Lung (tissue), 17 donors: ENCODE measurements at places on chromosomes 6 and 20. TPM values are rescaled to one million over a fixed set of nuclear protein-coding genes. Genes with fewer than 3 reads are reported as not detected.

Gene UNC5CL
- total RNA-seq, result 1.6 TPM

Gene SMLR1
- total RNA-seq, result not detected

Gene FKBP1C
- 0.15 TPM for total RNA-seq

- H3K4me1 ChIP-seq, result no peaks in the 10 kb centered on the region
- no peak overlapping the region for H3K4me3 ChIP-seq
- no peaks in the 10 kb centered on the region for H3K36me3 ChIP-seq
- DNase-seq, result no peak
- H3K27me3 ChIP-seq, result no peaks in the 10 kb centered on the region
Observed at GRCh38 chr6:60991427-60992028, 1294.5 kb downstream of the KHDRBS2 start.

- H3K27me3 ChIP-seq, result peaks cover 4% of the 10 kb centered on the region
- H3K27ac ChIP-seq, result no peak overlapping the region
- H3K36me3 ChIP-seq, result peaks cover 3% of the 10 kb centered on the region
- H3K4me3 ChIP-seq, result peak overlapping the region; percentile 6
- DNase-seq, result peak; percentile 18
- peaks cover 28% of the 10 kb centered on the region for H3K4me1 ChIP-seq
Observed at GRCh38 chr6:136920671-136921380, 1.3 kb upstream of the SLC35D3 start.

- peak within 1 kb of the TSS; percentile 97 for H3K4me3 ChIP-seq
- H3K4me1 ChIP-seq, result no peaks in the 10 kb centered on the region
- no peaks in the 10 kb centered on the region for H3K27me3 ChIP-seq
- peak; percentile 95 for DNase-seq
Observed at GRCh38 chr6:138987643-138988468, at the start of gene REPS1. Gene REPS1, minus strand, starts transcription at chr6:138988253. Its CDS starts 571 bp downstream, at chr6:138987682.

DNA sequence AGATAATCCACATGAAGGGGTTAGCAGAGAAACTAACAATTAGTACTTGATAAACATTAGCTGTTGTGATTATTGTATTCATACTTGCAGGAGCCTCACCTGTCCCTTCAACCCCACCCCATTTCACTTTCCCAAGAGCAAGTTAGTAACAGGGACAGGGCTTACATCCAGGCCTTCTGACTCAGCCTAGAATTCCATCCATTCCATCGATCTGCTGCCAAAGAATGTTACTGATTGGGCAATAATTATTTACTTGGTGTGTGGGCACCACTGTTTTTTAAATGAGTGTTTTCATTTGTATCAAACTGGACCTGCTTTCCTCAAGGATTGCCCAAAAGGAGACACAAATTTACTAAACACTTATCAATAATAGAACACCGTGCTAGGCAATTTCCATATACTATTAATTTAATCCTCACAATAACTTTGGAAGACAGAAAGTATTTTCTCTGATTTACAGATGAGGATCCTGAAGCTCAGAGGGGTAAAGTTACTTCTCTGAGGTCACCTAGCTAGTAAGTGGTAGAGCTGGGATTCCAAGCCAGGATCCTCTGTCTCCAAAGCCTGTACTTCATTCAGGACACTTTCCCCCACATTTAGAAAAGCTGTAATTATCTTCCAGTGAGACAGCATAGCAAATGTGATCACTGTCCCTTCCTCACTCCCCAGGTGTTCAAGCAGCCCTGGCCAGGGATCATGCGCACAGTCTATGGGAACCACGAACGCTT lies 32.8 kb downstream of the GSS start:
- peak; percentile 62 for DNase-seq
- H3K27me3 ChIP-seq, result no peaks in the 10 kb centered on the region
- peaks cover 8% of the 10 kb centered on the region for H3K36me3 ChIP-seq
- H3K27ac ChIP-seq, result peak overlapping the region; percentile 76

GRCh38 chr6:39850736-39851297 lies 58.6 kb downstream of the DAAM2 start:
- H3K36me3 ChIP-seq, result no peaks in the 10 kb centered on the region
- H3K27ac ChIP-seq, result no peak overlapping the region
- no peaks in the 10 kb centered on the region for H3K27me3 ChIP-seq
- H3K4me1 ChIP-seq, result peaks cover 20% of the 10 kb centered on the region

- no peak for DNase-seq
- no peaks in the 10 kb centered on the region for H3K27me3 ChIP-seq
- no peak overlapping the region for H3K4me3 ChIP-seq
- H3K4me1 ChIP-seq, result peaks cover 39% of the 10 kb centered on the region
- no peaks in the 10 kb centered on the region for H3K36me3 ChIP-seq
- no peak overlapping the region for H3K27ac ChIP-seq
Observed at GRCh38 chr6:149056777-149057463, 260.6 kb upstream of the TAB2 start.

GRCh38 chr6:119891644-119892043 lies 542.1 kb upstream of the MAN1A1 start:
- H3K4me1 ChIP-seq, result no peaks in the 10 kb centered on the region
- no peaks in the 10 kb centered on the region for H3K36me3 ChIP-seq
- H3K27ac ChIP-seq, result no peak overlapping the region
- no peaks in the 10 kb centered on the region for H3K27me3 ChIP-seq

DNA sequence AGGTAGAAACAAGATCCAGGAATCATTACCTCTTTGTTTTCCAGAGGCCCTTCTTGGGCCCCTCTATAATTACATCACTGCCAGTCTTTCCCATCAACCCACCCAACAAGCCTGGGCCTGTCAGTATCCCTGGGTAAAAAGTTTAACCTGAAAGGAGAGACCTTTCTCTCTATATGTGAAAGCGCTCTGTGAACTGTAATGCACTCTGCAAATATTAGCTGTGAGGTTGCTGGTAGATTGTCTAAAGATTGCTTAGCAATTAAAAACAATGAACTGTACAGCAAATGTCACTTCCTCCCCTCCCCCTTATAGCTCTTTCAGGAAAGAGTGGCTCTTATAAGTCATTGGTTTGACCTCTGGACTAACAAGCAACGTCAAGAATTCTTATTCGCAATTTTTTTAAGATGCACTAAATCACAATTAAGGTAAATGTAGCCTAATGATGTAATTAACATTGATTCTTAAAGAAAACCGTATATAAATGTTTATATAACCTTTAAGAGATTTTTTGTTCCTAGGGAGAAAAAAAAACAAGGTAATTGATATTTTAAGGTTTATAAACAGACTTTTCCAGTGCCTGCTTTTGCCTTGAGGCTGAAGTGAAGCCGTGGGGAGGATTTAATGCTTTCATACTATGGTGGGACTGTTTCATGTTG lies 18.4 kb downstream of the ECT2L start:
- H3K27ac ChIP-seq, result no peak overlapping the region
- peaks cover 7% of the 10 kb centered on the region for H3K4me1 ChIP-seq
- no peak overlapping the region for H3K4me3 ChIP-seq
- DNase-seq, result no peak

DNA sequence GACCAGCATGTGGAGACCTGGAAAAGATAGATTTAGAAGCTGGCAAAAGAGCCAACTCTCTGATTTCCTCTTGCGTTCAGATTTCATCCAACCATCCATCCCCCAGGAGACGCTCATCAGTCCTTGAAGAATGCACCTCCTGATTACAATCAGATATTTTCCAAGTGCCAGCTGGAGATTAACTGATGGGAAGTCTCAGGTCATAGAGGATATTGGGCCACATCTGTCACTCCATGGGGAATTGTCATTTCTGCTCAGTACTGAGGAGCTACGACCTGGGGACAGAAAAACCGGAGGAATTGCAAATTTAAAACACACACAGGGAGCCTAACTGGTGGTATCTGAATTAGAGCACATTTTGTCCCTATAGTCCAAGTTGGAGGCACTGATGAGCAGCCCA lies 496.2 kb upstream of the SULF2 start:
- no peaks in the 10 kb centered on the region for H3K27me3 ChIP-seq
- peaks cover 15% of the 10 kb centered on the region for H3K4me1 ChIP-seq
- H3K4me3 ChIP-seq, result no peak overlapping the region
- no peak for DNase-seq
- no peaks in the 10 kb centered on the region for H3K36me3 ChIP-seq

DNA sequence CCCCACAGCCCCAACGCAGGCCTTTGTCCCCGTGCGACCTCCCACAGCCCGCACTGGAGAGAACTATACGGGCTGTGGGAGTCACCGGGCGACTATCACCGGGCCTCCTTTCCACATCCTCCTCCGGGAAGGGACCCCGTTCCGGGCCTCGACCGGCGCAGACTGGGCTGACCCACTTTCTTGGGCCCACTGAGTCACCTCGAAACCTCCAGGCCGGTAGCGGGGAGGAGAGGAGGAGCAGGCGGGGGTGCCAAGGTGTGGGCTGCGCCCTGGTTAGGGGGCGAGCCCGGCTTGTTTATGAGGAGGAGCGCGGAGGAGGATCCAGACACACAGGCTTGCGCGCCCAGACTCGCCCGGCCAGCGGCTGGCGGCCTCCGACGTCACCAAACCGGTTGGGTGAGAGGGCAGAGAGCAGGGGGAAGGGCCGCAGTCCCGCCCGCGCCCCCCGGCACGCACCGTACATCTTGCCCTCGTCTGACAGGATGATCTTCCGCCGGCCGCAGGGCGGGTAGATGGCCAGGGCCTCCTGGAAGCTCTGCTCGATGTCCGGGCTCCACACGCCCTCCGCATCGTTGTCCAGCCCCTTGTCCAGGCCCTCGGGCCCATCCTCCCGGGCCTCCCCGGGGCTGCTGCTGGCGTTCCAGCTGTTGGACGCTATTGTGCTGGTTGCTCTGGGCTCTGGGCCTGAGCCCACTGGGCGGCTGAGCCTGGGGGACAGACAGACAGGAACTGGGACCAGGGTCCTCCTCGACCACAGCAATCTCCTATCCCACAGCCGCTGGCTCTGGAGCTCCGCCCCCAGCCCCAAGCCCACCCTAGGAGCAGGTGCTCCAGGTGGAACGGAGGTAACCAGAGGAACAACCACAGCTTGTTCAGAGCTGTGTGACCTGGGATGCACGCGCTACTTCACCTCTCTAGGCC lies 10.6 kb downstream of the TEAD3 start:
- peak overlapping the region; percentile 93 for H3K27ac ChIP-seq
- H3K36me3 ChIP-seq, result peaks cover 10% of the 10 kb centered on the region
- H3K4me1 ChIP-seq, result peaks cover 24% of the 10 kb centered on the region
- no peaks in the 10 kb centered on the region for H3K27me3 ChIP-seq

DNA sequence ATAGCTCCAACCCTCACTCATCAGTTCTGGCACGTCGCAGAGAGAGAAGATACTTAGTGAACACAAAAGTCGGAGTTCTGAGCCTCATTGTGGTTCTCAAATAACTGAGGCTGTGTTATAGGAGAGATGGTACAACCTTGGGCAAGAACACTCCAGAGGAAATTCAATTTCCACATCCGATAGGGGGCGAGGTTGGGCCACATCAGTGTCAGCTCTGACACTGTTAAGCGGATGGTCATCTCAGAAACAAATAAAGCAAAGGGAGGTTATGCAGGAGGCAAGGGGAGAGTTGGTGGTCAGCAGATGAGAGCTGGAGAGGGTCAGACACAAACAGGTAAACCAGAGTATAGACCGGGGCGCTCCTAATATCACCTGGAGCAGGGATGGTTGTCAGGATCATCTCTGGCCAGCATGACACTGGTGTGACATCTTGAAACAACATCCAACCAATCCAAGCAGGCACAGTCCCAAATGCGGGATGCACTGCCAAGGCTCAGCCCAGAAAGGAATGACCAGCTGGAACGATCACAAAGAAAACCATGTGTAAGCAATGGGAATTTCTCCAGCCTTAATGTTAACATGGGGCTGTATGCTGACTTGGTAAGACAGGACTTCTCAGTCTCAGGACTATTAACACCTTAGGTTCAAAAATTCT lies 331.8 kb downstream of the HACE1 start:
- DNase-seq, result peak; percentile 67
- H3K27me3 ChIP-seq, result no peaks in the 10 kb centered on the region
- peaks cover 11% of the 10 kb centered on the region for H3K4me1 ChIP-seq
- H3K36me3 ChIP-seq, result no peaks in the 10 kb centered on the region
- H3K4me3 ChIP-seq, result no peak overlapping the region

DNA sequence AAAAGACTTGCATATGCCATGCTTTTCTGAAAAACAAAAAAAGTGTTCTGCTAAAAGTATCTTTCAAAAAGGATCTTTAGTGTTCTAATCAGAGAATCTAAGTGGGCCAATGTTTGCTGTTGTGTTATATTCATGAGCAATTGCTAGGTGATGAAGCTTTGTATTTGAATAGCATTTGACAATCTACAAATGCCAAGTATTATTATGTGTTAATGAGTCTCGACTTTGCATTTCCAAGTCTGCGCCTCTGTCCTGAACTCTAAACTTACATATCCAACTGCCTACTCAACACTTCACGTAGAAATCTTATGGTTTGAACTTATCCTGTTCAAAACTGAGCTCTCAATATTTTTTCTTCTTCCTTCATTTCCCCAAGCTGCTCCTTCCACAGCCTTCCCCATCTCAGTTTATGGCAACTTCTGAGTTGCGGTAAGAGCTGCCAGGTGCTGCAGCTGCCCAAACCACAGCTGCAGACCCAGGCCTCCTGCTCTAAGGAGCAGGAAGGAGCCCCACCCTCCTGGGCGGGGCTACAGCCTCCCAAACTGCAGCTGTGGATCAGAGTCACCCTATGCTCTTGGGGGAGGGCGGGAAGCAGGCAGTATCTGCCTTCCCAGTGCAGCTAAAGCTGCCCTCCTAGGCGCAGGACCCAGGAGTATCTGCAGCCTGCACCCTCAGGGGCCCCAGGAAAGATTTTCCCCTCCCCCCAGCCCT lies 16.7 kb upstream of the MAK start:
- no peaks in the 10 kb centered on the region for H3K36me3 ChIP-seq
- H3K4me1 ChIP-seq, result no peaks in the 10 kb centered on the region
- no peaks in the 10 kb centered on the region for H3K27me3 ChIP-seq
